ENCODE measurements at places on chromosomes 1 and 21.

GRCh38 chr21:29261555-29262540 lies 36.9 kb upstream of the BACH1 start:
- no peak overlapping the region for H3K27ac ChIP-seq
- H3K36me3 ChIP-seq = no peaks in the 10 kb centered on the region
- peaks cover 6% of the 10 kb centered on the region for H3K4me1 ChIP-seq
- no peak overlapping the region for H3K4me3 ChIP-seq
- DNase-seq = no peak

GRCh38 chr1:39173119-39173994 lies 31.1 kb upstream of the MACF1 start:
- no peak overlapping the region for H3K4me3 ChIP-seq
- no peaks in the 10 kb centered on the region for H3K36me3 ChIP-seq
- H3K4me1 ChIP-seq = no peaks in the 10 kb centered on the region
- DNase-seq = no peak
- H3K27me3 ChIP-seq = peaks cover 7% of the 10 kb centered on the region

- H3K27ac ChIP-seq = no peak overlapping the region
- DNase-seq = no peak
- H3K27me3 ChIP-seq = peaks cover 2% of the 10 kb centered on the region
These were observed 14.2 kb upstream of the SPOCD1 start for GRCh38 chr1:31830065-31830464.

DNA sequence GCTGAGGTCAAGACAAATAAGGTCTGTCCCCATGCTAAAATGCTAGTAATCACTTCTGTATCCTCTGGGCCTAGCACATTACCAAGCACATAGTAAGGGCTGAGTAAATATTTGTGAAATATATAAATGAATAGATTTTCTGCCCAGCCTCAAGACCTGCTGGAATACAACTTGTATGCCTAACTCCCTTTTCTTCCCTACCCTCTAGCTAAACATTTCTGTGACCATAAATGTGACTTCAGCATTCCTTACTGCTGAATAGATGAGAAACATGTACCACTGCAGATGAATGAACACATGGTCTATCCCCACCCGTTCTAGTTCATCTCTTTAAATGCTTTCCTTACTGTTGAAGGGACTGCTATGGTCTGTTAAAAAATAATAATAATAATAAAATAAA lies 209.0 kb upstream of the HOOK1 start:
- H3K27me3 ChIP-seq = no peaks in the 10 kb centered on the region
- no peak for DNase-seq
- no peak overlapping the region for H3K4me3 ChIP-seq
- H3K27ac ChIP-seq = no peak overlapping the region
- H3K36me3 ChIP-seq = peaks cover 6% of the 10 kb centered on the region

All from activated T-helper 1 cell treated with anti-CD3 and anti-CD28 coated beads, Interleukin-12 subunit alpha, Interleukin-12 subunit beta, Interleukin-2, Interleukin-4 antibody, amounts not matched to agents 30 ng/mL and 10 ng/mL and 1 ng/mL, durations not matched to agents 14 hours and 24 hours and 36 hours (primary cell).